Fibroblast of skin of right biceps (primary cell): ENCODE measurements at places on chromosomes 5 and 9.

- no peak for DNase-seq
Observed at GRCh38 chr9:7676609-7677156, 122.9 kb downstream of the DMAC1 start.

DNA sequence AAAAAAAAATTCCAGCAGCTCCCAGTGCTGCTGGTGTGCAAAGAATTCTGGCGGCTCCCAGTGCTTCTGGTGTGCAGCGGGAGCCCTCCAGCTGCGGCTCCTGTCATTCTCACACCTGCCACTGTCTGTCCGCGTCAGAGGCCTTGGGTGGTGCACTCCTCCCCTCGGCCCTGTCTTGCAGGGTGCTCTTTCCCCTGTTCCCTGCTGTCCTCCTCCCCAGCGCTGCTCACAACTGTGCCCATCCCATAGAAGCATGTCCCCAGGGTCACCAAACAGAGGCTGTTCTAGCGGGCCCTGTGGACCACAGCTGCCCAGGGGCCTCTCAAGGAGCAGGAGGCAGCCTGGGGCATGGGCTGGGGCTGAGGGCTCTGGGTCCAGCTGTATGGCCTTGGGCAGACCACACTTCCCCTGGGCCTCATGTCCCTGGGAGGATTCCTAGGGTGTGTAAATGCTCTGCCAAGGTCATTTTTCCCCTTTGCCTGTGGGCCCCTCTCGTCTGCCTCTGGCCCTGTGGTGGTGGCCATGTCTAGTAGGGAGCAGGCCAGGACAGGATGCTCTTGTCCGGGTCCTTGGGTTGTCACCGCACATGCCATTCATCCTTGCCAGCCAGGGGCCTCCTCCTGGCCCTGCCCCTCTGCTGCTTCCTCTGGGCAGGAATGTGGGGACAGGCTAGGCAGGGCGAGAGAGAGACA lies 68.2 kb downstream of the PHF2 start:
- DNase-seq = no peak

DNA sequence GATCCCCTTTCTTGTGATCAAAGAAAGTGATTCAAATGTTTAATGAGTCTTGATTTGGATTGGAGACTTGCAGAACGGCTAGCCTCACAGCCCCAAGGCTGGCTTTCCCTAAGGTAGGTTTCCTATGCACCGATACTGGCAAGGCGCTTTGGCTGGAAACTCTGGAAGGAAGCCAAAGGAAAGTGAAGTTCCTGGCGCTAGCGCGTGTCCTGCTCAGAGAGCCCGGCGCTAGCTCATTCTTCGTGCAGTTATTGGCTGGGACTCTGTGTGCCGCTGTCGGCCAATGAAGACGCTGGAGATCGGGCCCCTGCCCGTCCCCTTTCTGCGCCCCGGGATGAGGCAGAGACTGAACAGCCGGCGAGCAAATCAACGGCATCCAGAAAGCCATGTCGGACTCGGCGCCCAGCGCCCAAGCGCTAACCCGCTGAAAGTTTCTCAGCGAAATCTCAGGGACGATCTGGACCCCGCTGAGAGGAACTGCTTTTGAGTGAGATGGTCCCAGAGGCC lies at the start of gene PCDHGC3:
TSS of gene PCDHGC3 (plus strand) at position 342 of the 507 bp plus-strand sequence. CDS start at position 493, 151 bp downstream.
- peak; percentile 97 for DNase-seq

- no peak for DNase-seq
Observed at GRCh38 chr5:3216386-3216785, 379.2 kb upstream of the IRX1 start.

- DNase-seq = no peak
Observed at GRCh38 chr5:33462456-33462855, 21.7 kb downstream of the TARS1 start.

DNA sequence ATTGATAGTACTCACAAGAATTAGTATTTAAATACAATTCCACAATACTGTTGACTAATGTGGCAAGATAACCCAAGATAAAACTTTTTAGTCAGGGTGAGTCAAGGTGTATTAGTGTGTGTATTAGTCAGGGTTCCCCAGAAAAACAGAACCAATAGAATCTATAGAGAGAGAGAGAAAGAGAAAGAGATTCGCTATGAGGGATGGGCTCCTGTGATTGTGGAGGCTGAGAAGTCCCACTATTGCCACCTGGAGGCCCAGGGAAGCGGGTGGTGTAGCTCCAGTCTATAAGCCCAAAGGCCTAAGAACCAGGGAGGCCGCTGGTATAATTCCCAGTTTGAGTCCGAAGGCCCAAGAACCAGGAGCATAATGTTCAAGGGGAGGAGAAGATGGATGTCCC lies 10.0 kb upstream of the SHISAL2B start:
- DNase-seq = no peak

- no peak for DNase-seq
Observed at GRCh38 chr5:34708777-34709176, 52.6 kb downstream of the RAI14 start.

GRCh38 chr9:111253742-111254437 lies 76.1 kb downstream of the OR2K2 start:
- no peak for DNase-seq

- DNase-seq = no peak
Observed at GRCh38 chr5:140574165-140574564, 9.5 kb downstream of the SLC35A4 start.

GRCh38 chr5:155311721-155312120 lies 298.2 kb downstream of the KIF4B start:
- no peak for DNase-seq

DNA sequence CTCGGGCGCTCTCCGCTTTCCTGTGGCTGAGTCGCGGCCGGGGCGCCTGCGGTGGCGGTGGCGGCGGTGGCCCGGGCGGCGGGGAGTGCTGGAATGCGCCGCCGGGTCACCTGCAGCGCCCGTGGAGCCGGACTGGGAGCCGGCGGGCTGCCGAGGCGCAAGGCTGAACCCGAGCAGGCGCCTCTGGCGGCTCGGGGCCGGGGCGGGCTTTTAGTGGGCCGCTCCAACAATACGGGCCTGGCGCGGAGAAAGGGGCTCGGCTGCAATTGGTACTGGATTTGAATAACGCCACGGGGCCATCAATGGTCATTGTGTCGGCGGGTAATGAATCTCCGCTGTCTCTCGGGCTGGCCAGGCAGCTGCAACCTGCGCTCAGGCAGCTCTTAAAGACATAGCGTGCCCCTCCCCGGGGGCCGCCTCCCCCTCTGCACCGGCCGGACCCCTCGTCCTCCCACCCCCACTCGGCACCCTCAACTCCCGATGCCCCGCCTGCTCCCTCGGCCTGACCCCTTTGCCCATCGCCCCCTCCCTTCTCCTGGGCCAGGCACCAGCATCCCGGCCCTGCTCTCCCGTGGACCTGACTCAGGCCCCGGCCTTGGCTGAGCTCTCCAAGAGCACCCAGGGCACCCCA lies 22.1 kb downstream of the URM1 start:
- DNase-seq = no peak

DNA sequence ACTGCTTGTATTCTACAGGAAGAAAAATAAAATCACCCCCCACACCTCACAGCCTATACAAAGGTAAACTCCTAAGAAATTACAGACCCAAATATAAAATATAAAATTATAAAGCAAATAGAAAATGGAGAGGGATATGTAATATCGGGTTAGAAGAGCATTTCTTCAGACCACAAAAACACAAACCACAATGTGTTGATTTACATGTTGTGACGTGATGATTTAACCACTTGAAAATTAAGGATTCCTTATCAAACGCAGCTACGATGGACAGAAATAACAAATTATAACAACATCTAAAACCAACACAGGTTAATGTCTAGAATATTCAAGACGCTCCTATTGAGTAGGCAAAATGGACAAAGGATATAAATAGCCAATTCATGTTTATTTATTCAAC lies 26.3 kb downstream of the SSBP2 start:
- DNase-seq = no peak

- DNase-seq = peak; percentile 68
Observed at GRCh38 chr9:75889977-75890471, 449 bp upstream of the PCSK5 start.

- peak; percentile 32 for DNase-seq
Observed at GRCh38 chr5:169174923-169175322, 126.0 kb downstream of the SLIT3 start.

- DNase-seq = no peak
Observed at GRCh38 chr5:10736354-10736753, 24.7 kb downstream of the DAP start.

- peak; percentile 19 for DNase-seq
Observed at GRCh38 chr9:72996114-72996513, 43.3 kb upstream of the ALDH1A1 start.

- peak; percentile 31 for DNase-seq
Observed at GRCh38 chr5:1555011-1555807, 31.4 kb upstream of the LPCAT1 start.

DNA sequence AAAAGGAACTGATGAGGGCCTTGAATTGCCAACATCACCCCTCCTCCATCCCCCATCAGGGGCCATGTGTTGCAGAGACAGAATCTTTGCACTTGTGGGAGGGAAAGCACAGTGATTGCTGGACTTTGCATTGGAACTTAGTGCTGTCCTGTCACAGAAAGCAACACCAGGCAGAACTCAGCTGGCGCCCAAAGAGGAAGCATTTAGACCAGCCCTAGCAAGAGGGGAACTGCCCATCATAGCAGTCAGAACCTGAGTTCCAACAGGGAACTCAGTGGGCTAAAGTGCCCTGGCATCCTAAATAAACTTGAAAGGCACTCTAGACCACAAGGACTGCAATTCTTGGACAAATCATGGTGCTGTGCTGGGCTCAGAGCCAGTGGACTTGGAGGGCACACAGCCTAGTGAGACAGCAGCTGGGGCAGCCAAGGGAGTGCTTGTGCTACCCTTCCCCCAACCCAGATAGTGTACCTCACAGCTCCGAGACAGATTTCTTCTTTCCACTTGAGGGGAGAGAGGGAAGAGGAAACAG lies 128.1 kb downstream of the ACTL7B start:
- no peak for DNase-seq

DNA sequence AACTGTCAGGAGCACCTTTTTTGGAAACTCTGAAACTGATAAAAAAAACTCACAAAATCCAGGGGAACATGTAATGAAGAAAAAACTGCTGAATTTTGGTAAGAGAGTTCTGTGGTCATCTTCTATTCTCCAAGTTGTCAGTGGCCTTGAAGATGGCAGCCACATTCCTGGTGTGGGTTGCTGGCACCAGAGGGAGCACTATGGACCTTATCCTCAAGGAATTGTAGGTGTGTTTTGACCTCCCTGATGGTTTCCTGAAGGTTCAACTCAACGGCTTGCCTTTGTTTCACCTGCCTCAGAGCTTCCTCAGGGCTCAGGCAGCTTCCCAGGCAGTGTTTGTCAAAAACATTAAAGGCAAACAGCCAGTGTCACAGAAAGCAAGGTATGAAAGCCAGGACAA lies 2.2 kb upstream of the SLC38A9 start:
- no peak for DNase-seq

GRCh38 chr9:113886933-113887332 lies 10.8 kb downstream of the ZNF618 start:
- DNase-seq = no peak

- peak; percentile 8 for DNase-seq
Observed at GRCh38 chr9:105833271-105833975, 139.1 kb downstream of the TMEM38B start.

DNA sequence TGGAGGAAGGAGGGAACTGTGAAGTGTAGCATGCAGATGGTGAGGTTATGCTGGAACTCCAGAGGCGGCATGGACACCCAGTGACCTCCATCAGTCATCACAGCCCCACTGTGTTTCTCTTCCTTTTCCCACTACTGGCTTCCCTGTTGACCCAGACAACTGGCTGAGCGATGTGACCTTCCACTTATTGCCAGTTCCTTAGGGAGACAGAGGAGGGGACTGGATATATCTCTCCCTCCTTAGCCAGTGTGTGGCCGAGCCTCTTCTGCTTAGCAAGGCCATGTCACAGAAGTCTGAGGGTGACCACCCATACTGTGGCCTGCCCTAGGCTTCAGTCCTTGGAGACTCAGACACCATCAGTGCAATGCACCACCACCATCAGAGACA lies 3.0 kb upstream of the PHYKPL start:
- no peak for DNase-seq

- no peak for DNase-seq
Observed at GRCh38 chr9:86639899-86640379, 285.7 kb upstream of the TUT7 start.

GRCh38 chr5:73615085-73615484 lies 10.9 kb upstream of the ARHGEF28 start:
- no peak for DNase-seq

DNA sequence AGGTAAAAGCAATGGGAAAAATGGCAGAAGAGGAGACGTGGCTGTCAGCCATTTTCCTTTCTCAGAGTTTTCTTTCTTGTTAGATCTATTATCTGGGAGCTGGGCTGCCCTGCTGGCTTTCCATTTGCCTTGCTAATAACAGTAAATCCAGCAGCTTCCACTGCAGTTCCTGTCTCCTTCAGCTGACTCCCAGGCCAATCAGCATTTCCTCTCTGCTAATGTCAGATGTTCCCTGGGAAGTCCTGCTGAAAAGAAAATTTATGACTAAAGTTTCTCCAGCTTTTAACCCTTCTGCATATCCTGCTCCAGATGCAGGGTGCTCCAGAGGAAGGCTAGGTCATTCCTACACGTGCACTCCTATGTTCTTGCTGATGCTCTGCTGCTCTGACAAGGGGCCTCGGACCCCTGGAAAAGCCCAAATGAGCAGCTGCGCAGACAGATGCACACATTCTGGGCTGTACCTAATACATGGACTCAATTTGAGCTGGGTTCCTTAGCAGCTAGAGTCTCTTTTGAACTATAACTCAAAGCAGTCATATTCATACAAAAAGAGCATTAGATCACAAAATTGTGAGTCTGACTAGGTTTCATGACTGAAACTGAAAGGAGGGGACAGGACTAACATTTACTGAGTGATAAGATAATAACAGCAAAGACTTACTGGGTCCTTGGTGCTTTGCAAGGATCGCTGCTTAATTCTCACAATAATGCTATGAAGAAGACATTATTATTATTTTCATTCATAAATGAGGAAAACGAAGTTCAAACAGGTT lies 182.2 kb downstream of the MAPKAP1 start:
- peak; percentile 66 for DNase-seq

DNA sequence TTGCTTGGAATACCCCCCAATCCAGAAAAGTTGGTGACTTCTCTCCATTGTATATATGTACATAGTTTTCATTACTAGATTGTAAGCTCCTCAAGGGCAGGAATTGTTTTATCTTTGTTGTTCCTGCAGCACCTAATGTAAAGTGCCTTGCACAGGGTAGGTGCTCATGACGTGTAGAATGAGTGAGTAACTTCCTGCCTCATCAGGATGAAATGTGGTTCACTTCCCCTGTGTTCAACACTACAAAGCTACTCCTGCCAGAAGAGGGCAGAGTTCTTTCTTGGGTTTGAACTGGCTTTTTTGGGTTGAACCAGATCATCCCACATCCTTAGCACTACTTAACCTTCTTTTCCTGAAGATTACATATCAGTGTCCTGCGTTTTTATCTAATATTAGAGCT lies 23.9 kb downstream of the GTF3C4 start:
- DNase-seq = no peak

GRCh38 chr5:125492977-125493376 lies 746.5 kb upstream of the ZNF608 start:
- no peak for DNase-seq

- no peak for DNase-seq
Observed at GRCh38 chr9:135139366-135139959, 52.0 kb downstream of the OLFM1 start.

GRCh38 chr5:127508644-127509373 lies 8.6 kb upstream of the PRRC1 start:
- DNase-seq = no peak
